GM23248 (cell line): ENCODE measurements at places on chromosomes 12 and 14. TPM values are rescaled to one million over a fixed set of nuclear protein-coding genes. Genes with fewer than 3 reads are reported as not detected.

KRT73 gene
- not detected in 2 replicates for total RNA-seq

APOF gene
- not detected in 2 replicates for total RNA-seq

PLEKHH1 gene
- under 0.01 TPM in 1 of 2 replicates, not detected in the other for total RNA-seq

IL22 gene
- not detected in 2 replicates for total RNA-seq

TC2N gene
- under 0.01 and 0.65 TPM in 2 replicates for total RNA-seq

SEC23A gene
- 246 and 295 TPM in 2 replicates for total RNA-seq

RTN1 gene
- not detected in 2 replicates for total RNA-seq
